ENCODE measurements at places on chromosomes 13 and 19.

- H3K27ac ChIP-seq: no peak overlapping the region
- DNase-seq: no peak
- no peaks in the 10 kb centered on the region for H3K36me3 ChIP-seq
- H3K27me3 ChIP-seq: no peaks in the 10 kb centered on the region
- H3K4me1 ChIP-seq: peaks cover 84% of the 10 kb centered on the region
- no peak overlapping the region for H3K4me3 ChIP-seq
Measured at GRCh38 chr13:98978280-98978679, 416 bp upstream of the DOCK9 start.

GRCh38 chr13:111659842-111660241 lies 339.4 kb downstream of the TEX29 start:
- no peaks in the 10 kb centered on the region for H3K36me3 ChIP-seq
- no peak for DNase-seq
- H3K27me3 ChIP-seq: peaks cover 3% of the 10 kb centered on the region
- no peaks in the 10 kb centered on the region for H3K4me1 ChIP-seq
- H3K27ac ChIP-seq: no peak overlapping the region

- H3K4me1 ChIP-seq: peaks cover 18% of the 10 kb centered on the region
- H3K27ac ChIP-seq: peak overlapping the region; percentile 50
- peak overlapping the region; percentile 20 for H3K4me3 ChIP-seq
Measured at GRCh38 chr19:2887391-2887914, 13.3 kb upstream of the ZNF57 start.

- no peak overlapping the region for H3K27ac ChIP-seq
- no peak overlapping the region for H3K4me3 ChIP-seq
- no peaks in the 10 kb centered on the region for H3K36me3 ChIP-seq
- H3K27me3 ChIP-seq: peaks cover 2% of the 10 kb centered on the region
- H3K4me1 ChIP-seq: no peaks in the 10 kb centered on the region
Measured at GRCh38 chr13:103308667-103309066, 242.4 kb upstream of the SLC10A2 start.

DNA sequence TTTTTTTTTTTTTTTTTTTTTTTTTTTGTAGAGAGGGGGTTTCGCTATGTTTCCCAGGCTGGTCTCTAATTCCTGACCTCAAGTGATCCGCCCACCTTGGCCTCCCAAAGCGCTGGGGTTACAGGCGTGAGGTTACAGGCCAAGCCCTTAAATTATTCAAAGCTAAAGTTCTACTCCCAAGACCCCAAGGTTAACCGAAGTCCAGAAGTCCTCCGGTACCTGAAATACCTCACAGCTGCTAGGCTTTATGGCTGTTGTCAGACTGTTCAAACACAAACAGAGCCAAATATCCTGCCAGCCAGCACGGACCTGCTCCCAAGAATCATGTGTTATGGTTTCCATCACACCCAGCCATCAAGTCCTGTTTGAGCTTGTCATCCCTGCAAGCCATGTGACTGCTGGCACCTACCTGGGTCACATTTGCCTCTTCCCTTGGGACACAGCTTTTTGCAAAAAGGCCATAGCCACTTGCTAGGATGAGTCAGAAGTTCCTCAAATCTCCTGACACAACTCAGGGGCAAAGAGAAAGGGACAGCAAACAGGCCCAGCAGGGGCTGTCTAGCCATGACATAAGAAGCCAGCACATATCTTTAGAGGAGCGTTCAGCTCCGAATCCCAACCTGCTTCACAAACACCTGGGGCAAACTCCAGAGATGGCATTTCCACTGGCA lies 129.9 kb downstream of the FOXO1 start:
- H3K4me1 ChIP-seq: peaks cover 21% of the 10 kb centered on the region
- no peak overlapping the region for H3K27ac ChIP-seq
- no peak for DNase-seq
- no peaks in the 10 kb centered on the region for H3K27me3 ChIP-seq
- H3K36me3 ChIP-seq: no peaks in the 10 kb centered on the region
- no peak overlapping the region for H3K4me3 ChIP-seq

- H3K36me3 ChIP-seq: no peaks in the 10 kb centered on the region
- H3K27ac ChIP-seq: no peak overlapping the region
- H3K4me1 ChIP-seq: no peaks in the 10 kb centered on the region
Measured at GRCh38 chr13:108643646-108644353, 14.4 kb downstream of the MYO16 start.

GRCh38 chr13:43920965-43921674 lies 41.4 kb downstream of the LACC1 start:
- H3K27me3 ChIP-seq: peaks cover 9% of the 10 kb centered on the region
- H3K4me3 ChIP-seq: no peak overlapping the region
- no peak for DNase-seq
- no peak overlapping the region for H3K27ac ChIP-seq
- no peaks in the 10 kb centered on the region for H3K4me1 ChIP-seq

- H3K36me3 ChIP-seq: peaks cover 10% of the 10 kb centered on the region
- no peak for DNase-seq
- H3K4me1 ChIP-seq: peaks cover 52% of the 10 kb centered on the region
- H3K4me3 ChIP-seq: no peak overlapping the region
Measured at GRCh38 chr19:45421947-45422498, 1.7 kb downstream of the ERCC1 start.

GRCh38 chr13:92362717-92363116 lies 863.9 kb upstream of the GPC6 start:
- DNase-seq: no peak
- no peaks in the 10 kb centered on the region for H3K36me3 ChIP-seq
- H3K4me3 ChIP-seq: no peak overlapping the region

DNA sequence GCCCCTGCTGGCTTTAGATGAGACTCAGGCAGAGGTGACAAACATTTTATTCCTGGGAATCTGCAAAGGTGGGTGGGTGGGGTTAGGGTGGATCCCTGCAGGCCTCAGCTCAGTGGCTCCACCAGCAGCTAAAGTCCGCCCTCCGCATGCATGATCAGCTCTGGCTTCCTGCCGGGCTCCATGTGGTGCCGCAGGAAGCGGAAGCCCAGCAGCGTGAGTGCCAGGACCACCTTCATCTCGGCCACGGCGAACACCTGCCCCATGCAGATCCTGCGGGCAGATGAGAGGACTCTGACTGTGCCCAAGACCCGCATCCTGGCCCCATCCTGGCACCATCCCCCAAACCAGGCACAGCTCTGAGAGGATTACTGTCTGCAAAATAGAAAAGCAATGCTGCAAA lies 26.3 kb downstream of the CYP4F2 start:
- peak; percentile 19 for DNase-seq
- peak overlapping the region; percentile 43 for H3K4me3 ChIP-seq
- no peaks in the 10 kb centered on the region for H3K36me3 ChIP-seq
- H3K4me1 ChIP-seq: peaks cover 3% of the 10 kb centered on the region
- peaks cover 16% of the 10 kb centered on the region for H3K27me3 ChIP-seq

DNA sequence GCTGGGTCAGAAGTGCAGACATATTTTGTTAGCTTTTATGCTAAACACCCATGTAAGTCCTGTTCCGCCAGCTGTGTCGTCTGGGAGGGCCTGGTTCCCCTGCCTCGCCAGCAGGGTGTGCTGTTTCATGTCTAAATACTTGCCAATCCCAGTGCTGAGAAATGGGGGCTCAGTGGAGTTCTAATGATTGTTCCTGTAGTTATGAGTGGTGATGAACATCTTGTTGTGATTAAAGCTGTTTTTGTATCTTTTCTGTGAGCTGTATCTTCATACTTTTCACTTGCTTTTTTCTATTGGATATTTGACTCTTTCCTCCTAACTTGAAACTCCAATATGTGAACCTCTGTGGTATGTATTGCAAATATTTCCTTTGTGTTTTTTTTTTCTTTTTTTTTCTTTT lies 32.7 kb downstream of the KDM4B start:
- H3K27ac ChIP-seq: no peak overlapping the region
- H3K4me1 ChIP-seq: peaks cover 6% of the 10 kb centered on the region
- peak; percentile 46 for DNase-seq

DNA sequence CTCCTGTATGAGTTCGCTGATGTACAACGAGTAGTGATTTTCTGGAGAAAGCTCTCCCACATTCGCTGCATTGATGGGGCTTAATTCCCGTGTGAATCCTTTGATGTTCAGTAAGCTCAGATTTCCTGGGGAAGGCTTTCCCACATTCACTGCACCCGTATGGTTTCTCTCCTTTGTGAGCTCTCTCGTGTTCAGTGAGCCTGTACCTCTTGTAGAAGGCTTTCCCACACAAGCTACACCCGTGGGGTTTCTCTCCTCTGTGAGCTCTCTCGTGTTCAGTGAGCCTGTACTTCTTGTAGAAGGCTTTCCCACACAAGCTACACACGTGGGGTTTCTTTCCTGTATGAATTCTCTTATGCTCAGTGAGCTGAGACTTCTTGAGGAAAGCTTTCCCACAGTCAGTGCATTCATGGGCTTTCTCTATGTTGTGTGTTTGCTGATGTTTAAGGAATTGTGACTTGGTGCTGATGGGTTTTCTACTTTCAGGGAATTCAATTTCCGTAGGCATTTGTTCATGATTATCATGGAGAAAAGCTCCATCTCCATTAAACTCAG lies 3.5 kb upstream of the ZNF577 start:
- H3K27me3 ChIP-seq: no peaks in the 10 kb centered on the region
- peaks cover 93% of the 10 kb centered on the region for H3K36me3 ChIP-seq
- peak; percentile 11 for DNase-seq
- H3K27ac ChIP-seq: peak overlapping the region; percentile 9

DNA sequence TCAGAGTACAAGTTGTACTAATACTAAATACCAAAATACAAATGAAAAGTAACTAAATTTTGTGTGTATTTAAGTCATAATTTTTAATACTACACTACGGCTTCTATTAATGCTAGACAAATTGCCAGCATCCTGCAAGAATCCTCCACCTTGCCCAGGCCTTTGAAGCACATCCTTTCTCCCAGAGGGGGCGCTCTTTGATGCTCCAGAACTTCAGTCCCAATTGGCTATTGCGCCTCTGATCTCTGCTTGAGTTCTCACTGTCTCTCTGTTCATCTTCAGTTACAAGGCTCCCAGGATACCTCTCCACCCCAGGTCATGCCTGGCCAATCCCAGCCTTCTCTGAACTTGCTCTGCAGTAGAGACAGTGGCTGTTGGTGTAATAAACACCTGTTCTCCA lies 141.0 kb downstream of the DCLK1 start:
- no peaks in the 10 kb centered on the region for H3K36me3 ChIP-seq
- peaks cover 16% of the 10 kb centered on the region for H3K27me3 ChIP-seq
- no peak overlapping the region for H3K4me3 ChIP-seq
- no peak for DNase-seq

GRCh38 chr13:75513271-75513670 lies 24.4 kb downstream of the COMMD6 start:
- H3K36me3 ChIP-seq: no peaks in the 10 kb centered on the region
- no peak for DNase-seq
- peaks cover 3% of the 10 kb centered on the region for H3K27me3 ChIP-seq
- H3K27ac ChIP-seq: no peak overlapping the region
- H3K4me3 ChIP-seq: no peak overlapping the region

- no peak overlapping the region for H3K27ac ChIP-seq
- H3K27me3 ChIP-seq: peaks cover 14% of the 10 kb centered on the region
- DNase-seq: no peak
- H3K4me3 ChIP-seq: no peak overlapping the region
- H3K36me3 ChIP-seq: no peaks in the 10 kb centered on the region
Measured at GRCh38 chr13:43686557-43686956, 100.2 kb downstream of the ENOX1 start.

GRCh38 chr13:40356011-40356410 lies 310.4 kb downstream of the FOXO1 start:
- H3K4me3 ChIP-seq: no peak overlapping the region
- H3K27me3 ChIP-seq: no peaks in the 10 kb centered on the region
- no peak for DNase-seq
- H3K4me1 ChIP-seq: peaks cover 12% of the 10 kb centered on the region

DNA sequence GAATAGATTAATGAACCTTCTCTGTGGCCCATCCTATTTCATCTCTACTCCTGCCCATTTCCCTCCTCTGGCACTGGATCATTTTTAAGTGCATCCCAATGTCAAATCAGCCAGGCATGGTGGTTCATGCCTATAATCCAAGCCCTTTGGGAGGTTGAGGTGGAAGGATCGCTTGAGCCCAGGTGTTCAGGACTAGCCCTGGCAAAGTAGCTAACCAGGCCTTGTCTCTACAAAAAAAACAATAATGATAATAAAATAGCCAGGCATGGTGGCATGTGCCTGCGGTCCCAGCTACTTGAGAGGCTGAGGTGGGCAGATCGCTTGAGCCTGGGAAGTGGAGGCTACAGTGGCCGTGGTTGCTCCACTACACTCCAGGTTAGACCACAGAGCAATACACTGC lies 517.0 kb downstream of the MYO16 start:
- peaks cover 31% of the 10 kb centered on the region for H3K27me3 ChIP-seq
- H3K4me1 ChIP-seq: no peaks in the 10 kb centered on the region
- no peaks in the 10 kb centered on the region for H3K36me3 ChIP-seq
- H3K4me3 ChIP-seq: no peak overlapping the region
- no peak for DNase-seq

DNA sequence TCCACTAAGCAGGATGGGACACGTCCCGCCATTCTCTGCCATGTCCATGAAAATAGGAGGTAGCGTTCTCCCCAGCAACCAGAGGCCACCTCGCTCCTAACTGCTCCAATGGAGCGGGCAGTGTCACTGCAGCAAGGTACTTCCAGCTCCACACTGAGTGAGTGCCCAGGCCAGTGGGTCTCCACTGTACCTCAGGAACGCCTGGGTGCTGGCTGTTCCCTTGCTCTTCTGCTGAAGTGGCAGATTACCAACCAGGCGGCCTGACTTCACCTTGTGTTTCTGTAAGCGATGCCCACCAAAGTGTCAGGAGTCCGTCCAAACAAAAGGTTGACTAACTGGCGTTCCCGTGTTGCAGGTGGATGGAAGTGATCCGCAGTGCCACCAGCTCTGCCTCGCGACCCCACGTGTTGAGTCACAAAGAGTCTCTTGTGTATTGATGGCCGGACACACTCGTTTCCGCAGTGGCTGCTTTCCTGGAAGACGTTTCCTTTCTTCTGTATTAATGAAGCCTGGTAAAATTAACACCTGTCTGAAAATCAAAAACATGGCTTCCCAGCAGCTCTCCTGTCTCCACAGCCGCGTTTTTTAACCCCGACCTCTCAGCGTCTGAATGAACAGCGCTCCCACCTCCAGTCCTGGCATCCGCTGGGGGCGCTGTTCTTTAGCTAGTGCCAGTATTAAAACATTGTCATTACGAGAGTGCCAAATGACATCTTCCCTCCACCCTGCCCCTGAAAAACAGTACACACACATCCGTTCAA lies 128.8 kb downstream of the STK24 start:
- peaks cover 8% of the 10 kb centered on the region for H3K36me3 ChIP-seq
- no peaks in the 10 kb centered on the region for H3K27me3 ChIP-seq
- peak; percentile 55 for DNase-seq
- peak overlapping the region; percentile 54 for H3K27ac ChIP-seq
- H3K4me3 ChIP-seq: no peak overlapping the region
